ENCODE measurements at places on chromosomes 4 and X. TPM values are rescaled to one million over a fixed set of nuclear protein-coding genes. Genes with fewer than 3 reads are reported as not detected.

Gene AMER1
- 2.8 TPM for total RNA-seq

Gene F8A2
- not detected for total RNA-seq

DNA sequence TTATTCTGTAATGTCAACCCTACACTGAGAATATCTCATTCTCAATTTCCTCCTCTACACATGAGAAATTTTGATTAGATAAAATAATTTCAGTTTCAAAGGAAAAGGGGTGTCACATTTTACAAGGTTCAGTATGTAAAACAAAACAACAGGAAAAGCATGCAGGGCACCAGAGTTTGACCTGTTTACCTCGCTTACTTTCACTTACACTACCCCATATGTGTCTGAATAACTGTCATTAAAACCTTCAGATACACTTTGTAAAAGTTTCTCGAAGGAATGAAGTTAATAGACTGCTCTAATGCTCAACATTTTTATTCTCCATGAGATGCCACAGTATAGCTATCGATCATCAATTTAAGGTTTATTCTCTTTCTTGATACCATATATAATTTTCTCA lies 12.3 kb upstream of the PCDH10 start:
- DNase-seq, result no peak

GRCh38 chr4:112287258-112287989 lies 1.7 kb upstream of the TIFA start:
- no peak for DNase-seq
